ENCODE measurements at places on chromosomes 7 and 10. TPM values are rescaled to one million over a fixed set of nuclear protein-coding genes. Genes with fewer than 3 reads are reported as not detected.

Gene HTRA1
- total RNA-seq: 14.5 TPM

Gene NPTX2
- 34.8 TPM for total RNA-seq

- DNase-seq: no peak
Measured at GRCh38 chr7:109552017-109552416, 982.3 kb downstream of the DNAJB9 start.

- DNase-seq: no peak
Measured at GRCh38 chr7:22832401-22832800, 9.8 kb upstream of the TOMM7 start.

- DNase-seq: no peak
Measured at GRCh38 chr7:137715533-137715932, 131.2 kb downstream of the DGKI start.

Gene LAMB4
- total RNA-seq: not detected
